ENCODE measurements at places on chromosomes 2 and 18.
A peak's percentile ranks its signal among the peaks of the same experiment; 100 is the strongest.

DNA sequence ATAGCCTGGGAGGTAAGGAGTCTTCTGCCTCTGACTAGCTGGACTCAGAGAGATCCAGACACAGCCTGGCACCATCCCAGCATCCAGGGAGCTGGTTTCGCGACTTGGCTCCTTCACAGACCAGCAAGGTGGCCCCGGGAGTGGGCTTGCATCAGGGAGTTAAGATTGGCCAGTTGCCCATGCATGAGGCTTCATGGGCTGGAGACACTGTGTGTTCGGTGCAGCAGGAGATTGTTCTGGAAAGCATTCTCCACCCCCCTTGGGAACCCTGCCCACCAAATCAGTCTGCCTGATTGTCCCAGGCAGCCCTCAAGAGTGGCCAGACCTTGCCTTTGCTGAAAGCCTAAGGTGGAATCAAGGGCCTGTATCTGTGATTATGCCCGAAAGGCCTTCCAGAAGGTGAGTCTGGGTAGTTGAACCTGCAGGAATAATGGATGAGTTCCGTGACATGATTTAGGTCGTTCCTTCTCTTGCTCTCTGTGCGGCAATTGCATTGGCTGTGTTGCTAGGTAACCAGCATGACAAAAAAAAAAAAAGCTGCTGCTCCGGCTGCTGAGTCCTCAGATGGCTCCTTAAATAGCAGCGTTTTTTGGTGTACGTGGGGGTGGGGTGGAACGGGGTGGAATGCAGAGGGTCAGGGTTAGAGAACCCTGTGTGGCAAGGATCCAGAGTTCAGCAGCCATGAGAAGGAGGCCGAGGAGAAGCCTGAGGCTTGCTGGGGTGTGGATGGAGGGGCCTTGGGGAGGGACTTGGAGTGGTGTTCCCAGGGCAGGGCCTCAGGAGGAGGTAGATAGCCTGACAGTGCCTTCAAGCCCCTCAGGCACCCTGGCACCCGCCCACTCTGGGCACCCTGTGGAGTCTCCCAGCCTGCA lies 93.0 kb upstream of the MCFD2 start:
- peak; percentile 86 for DNase-seq

DNA sequence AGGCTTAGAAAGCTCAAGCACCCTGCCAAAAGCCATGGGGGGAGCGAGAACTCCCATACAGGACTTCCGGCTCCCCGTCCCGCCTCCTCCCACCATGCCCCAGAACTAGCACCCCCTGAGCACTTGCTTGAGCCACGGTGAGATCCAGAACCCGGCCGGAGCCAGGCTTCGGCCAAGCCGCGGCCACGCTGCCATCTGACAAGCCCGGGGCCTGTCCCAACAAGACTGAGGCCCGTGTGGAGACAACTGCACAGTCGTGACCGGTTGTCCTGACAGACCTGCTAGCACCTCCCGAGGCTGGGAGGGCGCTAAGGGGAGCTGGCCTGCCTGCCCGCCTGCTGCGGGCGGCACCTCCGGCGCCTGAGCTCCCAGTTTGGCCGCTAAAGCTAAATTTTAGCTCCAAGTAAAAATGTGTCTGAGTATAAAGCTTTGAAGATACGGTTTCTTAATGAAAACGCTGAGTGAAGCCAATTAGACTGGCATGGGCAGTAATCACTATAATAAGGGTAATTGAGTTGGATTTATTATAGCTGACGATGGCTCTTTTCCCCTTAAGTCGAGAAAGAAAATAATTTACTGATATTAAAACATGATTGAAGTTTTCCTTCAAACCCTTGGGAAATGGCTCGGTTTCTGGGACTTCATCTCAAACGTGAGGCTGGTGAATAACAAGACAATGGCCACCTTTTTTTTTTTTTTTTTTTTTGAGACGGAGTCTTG lies 78.3 kb upstream of the ODC1 start:
- DNase-seq, result no peak

DNA sequence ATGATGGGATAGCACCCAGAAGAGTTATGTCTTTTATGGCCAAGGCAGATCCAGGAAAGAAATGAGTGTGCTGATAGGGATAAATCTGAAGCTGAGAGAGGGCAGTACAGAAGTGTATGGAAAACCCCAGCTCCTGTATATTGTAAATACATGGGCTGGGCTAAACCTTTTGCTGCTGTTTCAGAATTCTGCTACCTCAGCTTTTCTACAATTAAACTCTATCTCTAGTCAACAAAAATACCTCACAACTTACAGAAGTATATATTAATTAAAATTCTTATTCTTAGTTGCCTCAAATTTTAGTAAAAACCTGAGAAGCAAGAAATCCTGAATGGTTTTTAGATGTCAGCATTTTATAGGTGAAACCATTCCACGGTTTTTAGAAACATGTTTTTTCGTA lies 889.5 kb upstream of the NXPH2 start:
- DNase-seq, result no peak

- DNase-seq, result no peak
These were observed 807.8 kb downstream of the DSC3 start for GRCh38 chr18:30234755-30235154.

- DNase-seq, result peak; percentile 80
These were observed 584 bp downstream of the PPP4R1 start for GRCh38 chr18:9613550-9614400.

DNA sequence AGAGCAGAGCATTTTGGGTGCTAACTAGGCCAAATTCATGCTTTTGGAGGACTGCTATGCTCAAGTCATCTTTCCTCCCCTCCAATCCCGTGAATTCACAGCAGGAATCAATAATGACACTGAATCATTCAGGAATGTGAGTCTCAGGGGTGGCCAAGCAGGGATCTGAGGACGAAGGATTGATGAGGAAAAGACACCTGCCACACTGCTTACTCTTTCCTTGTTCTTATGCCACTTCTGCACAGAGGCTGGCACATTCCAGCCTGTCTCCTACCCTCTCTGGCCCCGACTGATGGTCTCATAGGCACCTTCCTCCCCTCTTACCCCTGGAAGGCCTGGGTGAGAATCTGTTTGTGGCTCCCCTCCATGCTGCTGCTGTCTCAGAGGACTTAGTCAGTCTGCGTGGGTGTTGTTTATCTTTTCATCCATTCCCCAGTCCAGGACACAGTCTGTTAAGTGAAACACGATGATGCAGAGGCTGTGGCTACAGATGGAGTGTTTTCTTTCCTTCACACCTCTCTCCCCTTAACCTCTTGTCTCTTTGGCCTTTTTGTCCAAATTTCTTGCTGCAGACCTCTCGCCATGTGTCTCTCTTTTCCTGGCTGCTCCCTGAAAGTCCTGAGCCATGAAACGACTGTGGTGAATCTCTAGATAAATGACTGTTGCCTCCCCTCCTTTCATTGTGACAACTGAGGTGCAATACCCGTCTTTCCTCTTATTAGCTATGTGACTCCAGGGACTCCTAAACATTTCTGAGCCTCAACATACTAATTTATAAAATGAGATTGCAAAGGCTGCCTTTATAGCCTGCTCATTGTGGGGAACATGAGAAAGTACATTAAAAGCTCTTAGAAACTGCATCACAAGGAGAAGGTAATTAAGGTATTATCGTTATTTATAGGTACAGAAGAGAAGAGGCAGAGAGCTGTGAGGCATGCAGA lies 86.9 kb downstream of the RDH14 start:
- DNase-seq, result no peak

DNA sequence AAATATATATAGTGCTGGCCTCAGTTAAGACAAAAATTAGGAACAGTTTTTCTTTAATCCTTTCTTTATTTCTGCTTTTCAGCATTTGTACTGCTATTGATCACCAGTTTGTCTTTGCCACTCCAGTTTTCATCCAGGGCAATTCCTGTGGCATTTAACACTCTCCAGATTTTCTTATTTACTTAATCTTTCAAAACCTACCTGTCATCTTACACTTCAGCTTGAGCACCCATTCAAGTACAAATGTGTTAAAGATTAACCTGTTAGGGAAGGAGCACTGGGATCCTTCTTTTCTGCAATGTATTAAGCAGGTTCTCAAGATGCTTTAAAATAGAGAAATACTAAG lies 101.8 kb upstream of the SCN1A start:
- no peak for DNase-seq

DNA sequence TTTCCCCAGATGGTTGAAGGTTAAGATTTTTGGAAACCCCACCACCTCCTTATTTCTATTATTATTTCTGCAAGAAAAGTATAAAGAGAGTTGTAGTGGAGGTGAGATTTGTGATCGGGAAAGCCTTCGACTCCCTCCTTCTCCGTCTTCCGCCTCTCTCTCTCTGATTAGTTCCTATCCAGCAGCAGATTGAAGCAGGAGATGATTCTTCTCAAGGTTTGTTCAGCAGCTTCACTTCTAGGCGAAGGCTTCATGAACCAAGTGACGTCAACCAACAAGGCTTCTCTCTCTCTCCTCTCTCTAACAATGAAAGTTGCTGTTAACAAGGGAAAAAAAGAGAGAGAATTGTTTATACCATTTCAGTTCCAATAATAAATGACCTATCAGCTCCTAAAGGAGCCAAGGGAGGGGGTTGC lies at the start of gene BAZ2B:
TSS of gene BAZ2B (minus strand) at position 263 of the 416 bp plus-strand sequence. CDS start 137,829 bp downstream, outside the sequence.
- DNase-seq, result no peak

DNA sequence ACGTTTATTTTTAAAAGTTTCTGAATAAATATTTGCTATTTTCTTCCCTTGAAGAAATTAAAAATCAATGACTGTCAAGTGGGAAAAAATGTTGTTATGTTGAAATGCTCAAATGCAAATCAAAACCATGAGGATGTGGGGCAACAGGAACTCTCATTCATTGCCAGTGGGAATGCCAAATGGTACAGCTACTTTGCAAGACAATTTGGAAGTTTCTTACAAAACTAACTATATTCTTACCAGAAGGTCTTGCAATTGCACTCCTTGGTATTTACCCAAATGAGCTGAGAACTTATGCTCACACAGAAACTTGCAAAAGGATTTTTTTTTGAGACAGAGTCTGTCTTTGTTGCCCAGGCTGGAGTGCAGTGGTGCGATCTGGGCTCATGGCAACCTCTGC lies 7.4 kb upstream of the ACTG2 start:
- DNase-seq, result no peak

- DNase-seq, result no peak
These were observed 1.2 kb downstream of the DLX1 start for GRCh38 chr2:172086241-172087206.

- no peak for DNase-seq
These were observed 77.0 kb downstream of the MBD2 start for GRCh38 chr18:54147439-54147838.

DNA sequence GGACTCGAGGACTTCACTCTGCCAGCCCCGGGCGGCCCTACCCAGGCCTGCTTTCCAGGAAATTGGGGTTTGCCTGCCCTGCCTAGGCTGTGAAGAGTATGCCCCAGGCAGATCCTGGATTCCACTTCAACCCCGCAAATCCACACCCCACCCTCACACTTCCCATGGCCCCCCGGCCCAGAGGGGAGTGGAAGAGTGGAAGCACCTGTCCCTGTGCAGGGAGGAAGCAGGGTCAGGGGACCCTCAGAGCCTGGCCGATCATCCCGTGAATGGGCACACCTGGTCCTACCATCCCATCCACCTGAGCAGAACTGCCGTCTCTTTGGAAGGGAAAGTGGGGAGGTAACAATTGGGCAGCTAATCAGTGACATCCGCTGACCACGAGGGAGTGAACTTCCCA lies 245.2 kb downstream of the EIPR1 start:
- no peak for DNase-seq

GRCh38 chr2:98016908-98017670 lies 21.3 kb upstream of the TMEM131 start:
- DNase-seq, result no peak

DNA sequence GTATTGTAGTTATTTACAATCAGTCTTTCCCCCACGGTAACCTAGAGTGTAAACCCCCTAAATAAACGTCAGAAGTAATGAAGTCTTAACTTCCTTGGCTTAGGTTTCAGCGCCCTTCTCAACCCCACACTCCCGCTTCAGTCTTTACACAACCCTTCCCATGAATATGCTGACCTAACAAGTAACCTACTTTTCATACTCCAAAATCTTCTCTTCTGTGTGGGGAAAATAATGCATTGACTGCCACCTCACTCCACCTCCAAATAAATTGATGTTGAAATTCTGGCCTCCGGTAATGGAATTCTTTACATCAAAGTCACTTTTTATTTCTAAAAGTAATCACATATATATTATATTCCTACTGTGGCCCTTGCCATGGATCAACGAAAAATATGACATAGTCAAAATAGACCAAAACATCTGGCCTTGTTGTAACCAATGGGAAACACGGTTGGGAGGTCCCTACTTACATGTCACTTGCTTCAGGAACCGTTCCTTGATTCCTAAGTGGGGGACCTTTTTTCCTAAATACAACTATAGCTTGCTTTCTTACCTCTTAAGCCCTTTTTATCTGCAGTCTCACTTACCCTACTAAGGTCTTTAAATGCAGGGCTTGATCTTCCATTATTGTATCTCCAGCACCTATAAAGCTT lies 961 bp downstream of the GEN1 start:
- DNase-seq, result no peak

DNA sequence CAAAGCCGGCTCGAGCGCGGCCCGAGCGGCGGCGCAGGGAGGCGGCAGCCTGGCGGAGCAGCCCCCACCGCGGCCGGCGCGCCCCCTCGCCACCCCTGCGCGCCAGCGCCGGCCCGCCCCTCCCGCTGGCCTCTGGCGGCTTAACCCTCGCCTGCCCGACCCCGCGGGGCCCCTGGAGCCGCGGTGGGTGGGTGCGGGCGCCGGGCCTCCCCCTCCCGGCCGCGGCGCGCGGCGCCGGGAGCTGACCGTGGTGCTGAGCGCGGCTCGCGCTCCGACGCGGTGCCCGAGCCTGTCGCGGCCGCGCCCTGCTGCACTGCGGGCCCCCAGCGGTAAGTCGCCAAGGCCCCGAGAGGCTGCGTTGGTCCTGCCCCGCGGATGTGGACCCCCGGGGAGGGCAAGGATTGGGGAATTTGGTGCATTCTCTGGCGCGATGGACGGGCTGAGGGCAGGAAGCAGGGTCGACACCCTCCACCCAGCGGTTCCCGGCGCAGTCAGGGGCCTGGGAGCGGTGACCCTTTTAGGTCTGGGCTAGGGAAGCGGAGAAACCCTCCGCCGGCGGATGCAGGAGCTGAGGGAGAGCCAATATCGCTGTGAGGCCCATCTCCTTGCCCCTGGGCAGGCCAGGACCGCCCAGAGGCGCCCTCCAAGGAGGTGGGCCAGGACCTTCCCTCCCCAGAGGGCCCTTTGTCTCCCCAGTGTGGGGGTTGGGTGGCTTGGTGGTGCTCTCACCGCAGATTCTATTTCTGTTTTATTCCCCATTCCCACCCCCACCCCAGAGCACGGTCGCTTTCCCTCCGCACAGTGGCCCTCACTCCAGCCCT lies 923 bp downstream of the AMER3 start:
- no peak for DNase-seq

DNA sequence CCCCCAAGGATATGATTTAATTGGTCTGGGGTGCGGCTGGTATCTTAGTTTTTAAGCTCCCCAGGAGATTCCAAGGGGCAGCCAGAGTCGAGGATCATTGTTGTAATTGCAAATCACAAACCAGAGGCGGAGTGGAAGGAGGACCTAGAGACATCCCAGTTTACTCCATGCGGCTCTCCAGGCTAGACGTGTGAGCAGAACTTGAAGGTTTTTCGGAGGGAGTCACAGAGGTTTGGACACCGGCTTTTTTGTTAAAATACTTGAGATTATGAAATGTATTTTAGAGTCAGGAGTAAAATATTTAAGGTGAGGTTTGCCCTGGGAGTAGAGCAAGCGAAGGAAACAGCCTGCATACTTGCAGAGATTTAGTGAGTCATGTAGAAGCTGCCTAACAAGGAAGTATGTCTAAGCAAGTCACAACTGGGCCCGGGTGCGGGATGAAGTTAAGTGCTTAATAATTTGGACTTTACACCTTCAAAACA lies 39.5 kb downstream of the TGOLN2 start:
- DNase-seq, result no peak

GRCh38 chr2:230537531-230537976 lies 121.6 kb downstream of the SP100 start:
- DNase-seq, result no peak

- no peak for DNase-seq
These were observed 6.5 kb downstream of the CTLA4 start for GRCh38 chr2:203873921-203874631.

- no peak for DNase-seq
These were observed 169.2 kb downstream of the ETAA1 start for GRCh38 chr2:67566285-67566684.
